NCI-H1436 treated with DMSO at 0.1 percent for 48 hours (cell line): ENCODE measurements at places on chromosomes 2 and 18.

DNA sequence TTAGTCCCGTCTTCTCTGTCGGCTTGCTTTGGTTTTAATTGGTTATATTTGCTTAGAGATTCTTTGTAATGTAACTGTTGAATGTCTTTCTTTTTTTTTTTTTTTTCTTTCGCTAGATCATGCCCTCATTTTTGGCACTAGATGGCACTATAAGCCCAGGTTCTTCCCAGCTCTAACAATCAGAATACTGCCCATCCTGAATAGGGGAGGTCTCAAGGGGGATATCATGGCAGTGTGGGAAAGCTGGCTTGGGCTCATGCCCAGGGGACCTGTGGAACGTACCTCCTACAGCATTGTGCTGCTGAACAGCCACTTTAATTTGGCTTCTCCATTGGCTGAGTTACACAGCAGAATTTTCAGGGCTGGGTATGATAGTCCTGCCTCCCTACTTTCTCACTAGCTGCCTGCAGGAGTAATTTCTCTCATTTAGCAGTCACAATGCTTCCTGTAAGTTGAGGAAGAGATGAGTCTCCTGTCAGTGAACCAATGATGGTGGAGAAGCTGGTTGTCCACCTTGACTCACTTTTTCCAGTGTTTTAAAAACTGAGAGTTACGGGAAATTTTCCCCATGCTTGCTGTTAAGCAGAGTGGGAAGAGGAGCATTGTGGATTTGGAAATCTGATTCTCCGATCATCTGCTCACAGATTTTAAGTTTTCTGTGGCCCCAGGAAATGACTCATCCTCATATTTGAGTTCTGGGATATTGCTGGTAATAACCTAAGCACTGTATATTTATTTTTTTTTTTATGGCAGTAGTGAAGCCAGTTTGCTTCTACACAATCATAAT, 47.2 kb downstream of the RAD51AP2 start:
- no peak for DNase-seq

- DNase-seq = no peak
Measured at GRCh38 chr2:72689579-72690195, 136.1 kb downstream of the EXOC6B start.

DNA sequence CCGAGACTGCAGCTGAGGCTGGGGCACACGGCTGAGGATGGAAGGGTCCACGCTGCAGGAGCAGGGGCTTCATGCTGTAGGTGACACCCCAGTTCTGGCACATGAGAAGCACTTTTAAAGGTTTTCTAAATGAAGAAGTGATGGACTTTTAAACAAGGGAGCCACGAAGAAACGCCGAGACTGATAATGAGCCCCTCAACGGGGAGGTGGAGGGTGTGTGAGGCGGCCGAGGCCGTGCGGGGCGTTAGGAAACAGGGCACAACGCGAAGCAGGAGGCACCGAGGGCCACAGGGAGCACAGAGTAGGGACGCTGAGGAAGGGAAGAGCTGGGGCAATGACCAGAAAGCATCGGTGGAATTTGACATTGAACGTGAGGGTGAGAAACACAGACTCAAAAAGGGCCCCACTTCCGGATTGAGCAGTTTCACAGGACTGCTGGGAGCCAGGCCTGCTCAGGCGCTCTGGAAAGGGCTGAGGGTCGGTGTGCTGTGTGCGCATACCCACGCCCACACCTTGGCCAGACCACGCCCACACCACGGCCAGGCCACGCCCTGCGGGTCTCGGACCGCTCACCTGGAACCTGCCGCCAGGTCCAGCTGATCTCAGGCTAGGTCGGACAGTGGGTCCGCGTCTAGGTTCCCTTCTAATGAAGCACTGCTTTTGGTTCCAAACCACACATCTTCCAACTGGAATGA, 115.7 kb downstream of the GYPC start:
- no peak for DNase-seq

DNA sequence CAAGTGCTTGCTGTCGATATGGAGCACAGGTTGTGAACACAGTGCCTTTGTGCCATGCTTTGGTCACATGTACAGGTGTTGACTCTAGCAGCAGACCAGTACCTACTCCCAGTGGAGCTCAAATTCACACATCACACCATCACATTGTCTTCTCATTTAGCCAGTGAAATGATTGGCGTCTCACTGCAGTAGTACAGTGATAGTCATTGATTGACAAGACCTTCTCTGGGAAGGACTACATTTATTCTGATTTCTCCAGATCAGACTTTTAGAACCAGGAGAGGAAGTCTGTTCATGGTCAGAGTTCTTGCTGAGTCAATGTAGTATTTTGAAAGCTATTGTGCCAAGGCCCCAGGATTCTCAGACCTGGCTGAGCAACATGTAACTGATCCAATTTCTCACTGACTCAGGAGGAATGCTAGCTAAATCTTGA, 75.2 kb downstream of the FMNL2 start:
- DNase-seq = no peak

- no peak for DNase-seq
Measured at GRCh38 chr2:77566582-77566981, 44.4 kb upstream of the LRRTM4 start.

GRCh38 chr2:75324861-75325284, 125.6 kb upstream of the TACR1 start:
- no peak for DNase-seq

DNA sequence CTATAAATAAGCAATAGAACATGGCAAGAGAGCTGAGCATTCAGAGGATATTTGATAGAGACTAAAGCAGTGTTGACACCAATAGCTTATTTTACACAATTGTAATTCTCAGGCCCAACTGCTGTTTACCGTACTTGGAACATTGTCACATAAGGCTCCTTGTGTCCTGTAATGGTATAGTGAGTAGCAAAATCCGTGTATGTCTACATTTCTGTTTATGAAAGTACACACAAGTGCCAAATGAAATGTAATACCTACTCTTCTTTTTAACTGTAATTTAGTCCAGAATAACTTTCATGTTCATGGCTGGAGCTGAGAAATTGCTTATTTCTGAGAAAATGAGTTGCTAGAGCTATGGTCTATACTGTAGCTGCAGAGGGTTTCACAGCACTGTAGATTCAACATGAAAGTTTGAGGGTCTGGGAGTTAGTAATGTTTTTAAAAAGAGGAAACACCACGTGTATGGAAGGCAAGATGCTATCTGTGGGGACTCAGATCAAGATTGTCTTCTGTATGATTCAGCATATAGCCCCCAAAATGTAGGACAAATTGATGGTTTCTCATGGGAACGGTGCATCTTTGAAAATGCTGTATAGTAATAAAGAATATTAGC, 110.2 kb upstream of the NOSTRIN start:
- DNase-seq = no peak

- no peak for DNase-seq
Measured at GRCh38 chr2:16653083-16653375, 12.6 kb downstream of the CYRIA start.

DNA sequence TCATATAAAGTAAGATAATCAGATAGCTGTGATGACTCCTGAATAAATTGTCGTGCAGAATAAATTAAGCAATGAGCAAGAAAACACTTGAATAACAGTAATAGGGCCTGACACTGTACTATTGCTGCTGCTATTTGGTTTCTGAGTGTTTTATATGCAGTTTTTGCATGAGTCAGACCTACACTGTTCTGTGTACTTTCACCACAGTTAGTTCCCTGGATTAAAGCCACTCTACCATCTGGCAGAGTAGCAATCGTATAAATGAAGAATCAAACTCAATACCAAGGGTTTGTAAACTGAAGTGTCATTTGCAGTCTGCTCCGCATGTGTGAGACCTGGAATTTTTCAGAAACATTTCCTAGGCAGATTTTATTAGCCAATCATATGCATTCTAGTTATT, 398.6 kb upstream of the CDH7 start:
- DNase-seq = no peak

DNA sequence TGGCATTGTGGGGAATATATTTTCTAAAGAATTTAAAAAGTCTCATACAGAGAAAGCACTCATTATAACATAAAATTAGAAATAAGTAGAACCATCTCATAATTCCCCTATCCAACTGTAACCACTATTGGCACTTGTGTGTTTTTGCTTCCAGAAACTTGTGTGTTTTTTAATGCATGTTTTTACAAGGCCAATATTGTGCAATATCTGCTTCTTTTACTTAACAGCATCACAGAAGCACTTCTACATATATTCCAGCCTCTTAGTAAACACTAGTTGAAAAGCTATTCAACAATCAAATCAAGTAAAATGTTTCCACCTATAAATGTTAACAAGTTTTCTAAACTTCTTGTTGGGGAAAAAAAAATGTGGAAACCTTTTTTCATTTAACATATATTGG, 132.7 kb downstream of the LRP2 start:
- no peak for DNase-seq

DNA sequence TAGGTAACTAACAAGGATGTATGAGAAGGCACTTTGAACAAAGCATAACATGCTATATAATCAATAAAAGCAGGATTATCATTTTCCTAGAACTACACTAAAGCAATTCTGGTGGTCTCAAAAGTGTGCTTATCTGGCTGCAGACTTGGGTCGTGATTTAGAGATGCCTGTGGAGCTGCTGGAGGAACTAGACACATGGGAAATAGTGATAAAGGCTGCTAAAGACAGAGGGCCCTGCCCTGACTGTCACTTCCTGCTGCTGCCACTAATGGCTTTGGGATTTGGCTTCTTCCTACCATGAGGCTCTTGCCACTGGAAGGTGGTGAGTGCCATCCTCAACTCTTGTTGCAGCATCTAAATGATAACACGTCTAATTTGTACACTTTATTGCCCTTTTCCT, 22.5 kb downstream of the TMEM178A start:
- DNase-seq = no peak

DNA sequence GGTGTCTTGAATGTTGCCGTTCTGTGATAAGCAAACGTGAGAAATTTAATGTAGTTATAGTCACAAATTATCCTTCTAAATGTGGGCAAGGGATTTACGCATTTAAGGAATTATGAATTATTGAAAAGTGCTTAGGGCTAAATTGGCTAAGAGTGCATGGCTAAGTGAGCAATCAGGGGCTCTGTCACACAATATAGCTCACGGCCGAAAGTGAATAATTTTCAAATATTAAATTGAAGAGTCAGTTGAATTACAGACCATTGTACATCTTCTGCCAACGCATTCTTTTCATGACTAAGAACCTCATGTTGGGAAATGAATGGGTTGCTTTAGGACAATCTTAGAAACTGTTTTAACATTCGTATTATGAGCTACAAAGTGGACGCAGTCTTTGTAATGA, 1832.9 kb upstream of the LRRTM1 start:
- no peak for DNase-seq

GRCh38 chr2:152445791-152446201, 110.8 kb downstream of the FMNL2 start:
- no peak for DNase-seq

DNA sequence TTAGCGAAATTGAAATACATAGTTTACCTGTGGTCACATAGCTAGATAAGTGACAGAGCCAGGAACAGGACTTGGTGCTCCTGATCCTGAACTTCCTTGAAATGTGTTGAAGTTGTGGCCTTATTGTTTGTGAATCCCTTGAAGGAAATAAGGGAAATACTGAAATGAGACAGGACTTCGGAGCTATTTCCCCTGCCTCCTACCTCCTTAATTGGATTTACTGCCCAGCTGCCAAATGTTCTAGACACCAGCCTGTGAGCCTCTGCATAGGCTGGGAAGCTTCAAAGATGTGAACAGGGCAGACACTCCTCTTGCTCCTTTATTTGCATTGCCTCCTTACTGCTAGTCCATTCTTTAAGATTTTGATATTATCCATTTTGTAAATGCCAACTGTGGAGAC, 135.2 kb downstream of the PRPF40A start:
- no peak for DNase-seq

DNA sequence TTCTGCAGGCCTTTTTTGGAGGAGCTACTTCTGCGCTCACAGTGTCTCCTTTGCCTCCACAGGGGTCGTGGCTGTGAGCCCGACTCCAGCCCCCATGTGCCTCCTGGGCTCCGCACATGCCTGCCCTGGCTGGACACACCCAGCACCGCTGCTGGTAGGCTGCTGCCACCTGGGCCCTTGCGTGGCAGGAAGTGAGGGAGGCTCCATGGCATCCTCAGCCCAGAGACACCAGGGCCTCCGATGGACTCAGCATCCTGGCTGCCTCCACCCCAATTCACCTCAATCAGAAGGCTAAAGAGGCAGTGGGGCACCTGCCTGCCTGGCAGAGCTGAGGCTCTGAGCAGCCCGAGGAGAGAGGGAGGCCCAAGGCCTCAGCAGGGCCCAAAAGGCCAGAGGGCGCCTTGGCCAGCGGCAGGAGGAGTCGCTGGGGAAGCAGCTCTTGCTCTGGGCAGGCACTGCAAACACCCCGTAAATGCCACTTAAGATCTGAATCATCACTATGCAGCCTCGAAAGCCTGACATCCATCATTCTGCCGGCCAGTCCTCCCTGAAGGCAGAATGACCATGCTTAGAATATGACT, 68.3 kb upstream of the OTOS start:
- DNase-seq = no peak

GRCh38 chr2:225742487-225742886, 343.0 kb downstream of the NYAP2 start:
- DNase-seq = no peak

DNA sequence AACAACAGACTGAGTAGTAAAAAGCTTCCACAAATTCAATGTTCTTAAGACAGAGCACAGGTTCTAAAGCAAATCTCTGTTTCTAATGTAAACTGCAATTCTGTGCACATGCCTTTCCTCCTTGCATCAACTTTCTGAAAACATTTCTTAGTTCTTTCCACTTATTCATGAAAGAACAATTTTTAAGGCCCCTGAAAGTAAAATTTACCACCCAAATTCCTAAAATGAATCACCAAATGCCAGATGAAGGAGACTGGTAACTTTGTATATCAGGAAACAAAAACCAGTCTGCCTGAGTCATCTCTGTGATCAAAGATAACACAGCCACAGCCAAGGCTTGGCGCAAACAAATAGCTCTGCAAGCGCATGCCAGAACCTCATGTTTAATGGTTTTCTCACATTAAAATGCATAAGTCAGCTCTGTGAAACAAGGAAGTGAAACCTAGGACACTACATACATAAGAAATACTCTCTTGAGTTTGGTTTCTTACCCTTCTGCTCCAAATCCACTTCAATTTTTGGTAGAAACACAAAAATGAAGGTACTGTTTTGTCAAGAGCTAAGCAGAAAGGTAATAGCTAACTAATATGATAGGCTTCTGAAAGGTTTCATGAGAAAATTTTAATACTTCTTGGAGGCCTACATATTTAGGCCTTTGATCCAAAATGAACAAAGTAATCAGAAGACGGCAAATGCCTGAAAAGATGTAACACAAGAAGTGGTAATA, 169.4 kb downstream of the THADA start:
- no peak for DNase-seq
